ENCODE measurements at places on chromosomes 3 and 15.

DNA sequence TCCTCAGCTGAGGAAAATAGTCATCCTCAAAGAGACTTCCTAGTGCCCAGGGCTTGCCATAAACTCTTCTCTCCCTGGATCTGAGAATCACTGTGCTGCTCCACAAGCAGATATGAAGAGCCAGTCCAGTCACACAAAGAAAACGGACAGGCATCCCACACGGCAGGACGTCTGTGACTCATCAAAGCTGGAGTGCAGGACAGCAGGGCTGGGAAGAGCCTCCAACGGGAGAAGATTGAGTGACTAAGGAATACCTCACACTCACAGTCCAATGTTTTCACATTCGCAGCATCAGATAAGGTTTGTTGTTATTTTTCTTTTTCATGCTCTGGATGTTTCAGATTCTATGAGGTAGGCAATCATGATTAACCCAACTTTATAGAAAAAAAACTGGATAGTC is 57.8 kb downstream of the NEK10 start:
- no peak for DNase-seq

- DNase-seq: no peak
Measured at GRCh38 chr3:155465664-155466063, 172.2 kb upstream of the STRIT1 start.

DNA sequence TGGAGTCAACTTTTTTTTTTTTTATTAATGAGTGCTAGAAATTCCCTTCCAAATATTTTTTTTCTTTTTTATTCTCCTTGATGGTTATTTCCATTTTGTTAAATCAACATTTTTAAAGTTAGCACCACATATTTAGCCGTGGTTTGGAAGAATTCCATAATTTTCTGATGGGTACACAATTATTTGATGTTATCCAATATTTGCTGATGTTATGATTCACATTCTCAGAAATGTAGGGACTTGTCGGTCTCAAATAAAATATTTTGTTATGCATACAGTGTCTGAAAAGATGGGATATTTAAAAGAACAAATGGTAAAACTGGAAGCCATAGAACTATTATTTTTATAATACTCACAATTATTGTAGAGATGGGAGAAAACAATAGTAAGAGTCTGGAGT is 911.5 kb upstream of the GBE1 start:
- DNase-seq: no peak

GRCh38 chr3:123952844-123953520 is 8.0 kb downstream of the CCDC14 start:
- DNase-seq: no peak

DNA sequence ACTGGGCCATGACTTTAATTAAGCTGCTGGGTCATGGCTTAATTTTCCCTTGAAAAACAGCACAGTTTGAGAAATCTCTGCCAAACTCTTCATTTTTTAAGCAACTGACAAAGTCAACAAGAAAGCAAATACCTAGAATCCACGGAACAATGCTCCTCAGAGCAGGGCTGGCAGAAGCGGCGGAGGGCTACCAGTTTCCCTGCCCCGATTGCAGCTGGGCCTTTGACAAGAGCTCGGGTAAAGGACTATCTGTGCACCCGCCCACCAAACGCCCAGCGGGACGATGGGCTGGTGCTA is 1.2 kb downstream of the GOLIM4 start:
- no peak for DNase-seq

GRCh38 chr3:31247850-31248562 is 284.7 kb upstream of the STT3B start:
- no peak for DNase-seq

DNA sequence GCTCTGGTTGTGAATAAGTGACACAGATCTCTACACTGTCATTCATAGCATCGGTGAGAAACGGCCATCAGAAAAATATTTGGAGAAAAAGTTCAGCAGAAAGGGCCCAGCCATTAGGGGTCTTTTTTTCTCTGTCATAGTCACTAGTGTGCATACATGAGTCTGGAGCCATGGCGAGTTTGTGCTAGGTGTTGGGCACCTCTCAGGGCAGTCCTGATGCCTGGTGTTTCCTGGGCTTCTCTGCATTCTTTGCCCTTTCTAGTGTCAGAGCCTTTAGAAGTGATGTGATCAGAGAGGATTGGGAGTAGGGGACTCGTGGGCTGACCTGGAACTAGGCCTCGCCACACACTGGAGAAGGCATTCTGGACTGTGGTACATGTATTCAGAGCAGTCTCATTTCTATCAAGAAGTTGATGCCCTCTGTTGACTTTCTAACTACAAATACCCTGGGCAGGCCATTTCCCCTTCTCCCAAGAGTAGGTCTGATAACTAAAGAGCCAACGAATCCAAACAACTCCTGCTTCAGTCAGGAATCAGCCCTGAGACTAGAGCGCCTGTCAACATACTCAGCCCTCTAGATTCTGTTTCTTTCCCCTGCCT is 1.6 kb downstream of the KY start:
- no peak for DNase-seq

GRCh38 chr3:162710332-162711112 is 1213.9 kb downstream of the OTOL1 start:
- DNase-seq: no peak

- no peak for DNase-seq
Measured at GRCh38 chr3:129598000-129598381, 8.5 kb downstream of the PLXND1 start.

- DNase-seq: peak; percentile 40
Measured at GRCh38 chr15:70264014-70264582, 166.4 kb upstream of the TLE3 start.

- DNase-seq: no peak
Measured at GRCh38 chr15:48671103-48672022, 25.9 kb upstream of the FBN1 start.

DNA sequence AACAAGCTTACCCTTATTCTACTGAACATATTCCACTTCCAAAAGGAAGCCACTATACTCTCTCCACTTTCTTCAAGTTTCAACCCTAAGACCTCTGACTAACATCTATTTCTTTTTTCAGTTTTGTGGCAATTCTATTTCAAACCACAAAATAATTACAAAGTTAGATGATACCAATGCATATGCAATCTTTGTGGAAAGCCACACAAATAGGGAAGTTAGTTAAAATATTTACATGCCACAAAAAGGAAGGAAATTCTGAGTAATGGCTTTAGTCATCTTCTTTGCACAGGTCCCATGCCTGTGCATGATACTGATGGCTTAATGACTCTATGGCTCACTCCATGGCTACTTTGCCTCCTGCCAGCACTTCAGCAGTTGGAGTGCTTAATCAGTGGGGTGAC is 57.0 kb upstream of the MCTP2 start:
- DNase-seq: peak; percentile 50

GRCh38 chr3:108124337-108125152 is 33.7 kb upstream of the CD47 start:
- DNase-seq: peak; percentile 91

DNA sequence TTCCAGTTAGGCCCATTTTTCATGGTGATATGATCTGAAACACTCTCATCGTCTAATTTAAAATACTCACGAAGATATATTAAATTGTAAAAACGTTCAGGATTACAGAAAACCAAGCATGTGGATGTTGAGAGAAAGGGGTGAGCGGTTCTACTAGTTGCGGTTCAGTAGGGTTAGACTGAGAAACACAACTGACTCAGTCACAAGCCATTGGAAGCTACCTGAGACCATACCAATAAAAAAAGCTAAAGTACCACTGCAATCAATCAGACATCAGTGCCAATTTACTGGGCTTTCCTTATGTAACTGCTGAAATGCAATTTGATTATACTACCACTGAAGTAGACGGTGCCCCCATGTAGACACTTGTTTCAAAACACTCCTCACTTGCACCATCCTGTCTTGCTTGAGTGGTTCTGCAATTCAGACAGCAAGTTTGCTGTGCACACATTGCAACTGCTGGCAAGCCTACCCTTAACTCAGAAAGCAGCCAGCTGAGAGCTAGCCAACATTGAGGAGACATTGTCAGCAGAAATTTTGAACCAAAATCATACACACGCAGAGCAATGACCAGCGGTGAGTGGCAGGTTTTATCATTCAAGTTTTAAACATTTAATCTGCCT is 368.7 kb upstream of the ARHGEF26 start:
- no peak for DNase-seq

GRCh38 chr3:29949940-29950616 is 656.3 kb upstream of the TGFBR2 start:
- DNase-seq: no peak

GRCh38 chr15:69780981-69781380 is 316.7 kb downstream of the TLE3 start:
- DNase-seq: no peak

- no peak for DNase-seq
Measured at GRCh38 chr3:116469546-116469945, 24.3 kb upstream of the LSAMP start.

DNA sequence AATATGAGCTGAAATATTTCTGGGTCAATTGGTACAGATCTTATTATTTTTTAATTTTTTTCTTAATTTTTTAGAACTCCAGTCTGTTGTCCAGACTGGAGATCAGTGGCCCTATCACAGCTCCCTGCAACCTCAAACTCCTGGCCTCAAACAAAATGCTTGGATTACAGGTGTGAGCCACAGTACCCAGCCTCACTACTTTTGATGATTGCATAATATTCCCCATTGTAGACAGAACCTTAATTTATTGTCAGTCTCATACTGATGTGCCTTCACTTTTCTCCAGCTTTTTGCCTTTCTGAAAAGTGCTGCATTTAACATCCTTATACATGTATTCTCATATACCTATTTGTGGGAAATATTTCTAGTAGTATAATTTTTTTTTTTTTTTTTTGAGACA is 144.9 kb downstream of the LIPC start:
- no peak for DNase-seq

DNA sequence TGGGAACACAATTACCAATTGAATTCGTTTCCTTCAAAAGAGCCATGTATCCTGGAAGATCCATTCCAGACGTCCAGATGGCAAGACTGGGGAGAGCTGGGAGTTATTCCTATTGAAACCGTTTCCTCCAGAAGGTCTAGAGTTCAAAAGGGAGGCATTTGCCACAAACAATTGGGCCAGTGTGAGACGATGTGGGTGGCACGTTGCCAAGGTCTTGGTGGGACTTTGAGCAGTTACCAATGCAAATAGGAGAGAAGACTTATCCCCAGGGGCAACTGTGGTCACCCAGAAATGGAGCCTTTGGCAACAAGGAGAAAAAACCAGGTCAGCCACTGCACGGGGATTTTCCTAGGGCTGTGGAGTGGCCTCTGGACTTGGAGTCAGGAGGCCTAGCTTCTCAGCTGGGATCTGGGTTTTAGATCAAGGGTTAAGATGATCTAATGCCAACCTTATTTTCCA is 29.6 kb upstream of the TLE3 start:
- DNase-seq: no peak

DNA sequence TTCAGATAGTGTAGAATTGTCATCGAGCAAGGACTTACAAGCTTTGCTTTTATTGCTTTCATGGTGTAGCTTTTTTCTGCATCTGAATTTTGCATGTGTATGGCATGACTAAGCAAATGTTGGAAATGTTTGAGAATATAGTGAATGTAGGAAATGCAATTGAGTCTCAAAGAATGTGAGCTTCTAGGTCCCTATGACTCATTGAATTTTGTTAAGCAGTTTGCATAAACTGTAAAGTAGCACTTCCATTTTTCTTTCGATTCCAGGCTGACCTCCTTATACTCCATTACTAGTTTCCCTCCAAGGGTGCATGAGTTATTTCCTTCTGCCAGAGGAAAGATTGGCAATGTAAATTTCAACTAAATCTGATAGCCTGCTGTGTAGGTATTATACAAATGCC is 619.2 kb downstream of the DIPK2A start:
- DNase-seq: no peak

DNA sequence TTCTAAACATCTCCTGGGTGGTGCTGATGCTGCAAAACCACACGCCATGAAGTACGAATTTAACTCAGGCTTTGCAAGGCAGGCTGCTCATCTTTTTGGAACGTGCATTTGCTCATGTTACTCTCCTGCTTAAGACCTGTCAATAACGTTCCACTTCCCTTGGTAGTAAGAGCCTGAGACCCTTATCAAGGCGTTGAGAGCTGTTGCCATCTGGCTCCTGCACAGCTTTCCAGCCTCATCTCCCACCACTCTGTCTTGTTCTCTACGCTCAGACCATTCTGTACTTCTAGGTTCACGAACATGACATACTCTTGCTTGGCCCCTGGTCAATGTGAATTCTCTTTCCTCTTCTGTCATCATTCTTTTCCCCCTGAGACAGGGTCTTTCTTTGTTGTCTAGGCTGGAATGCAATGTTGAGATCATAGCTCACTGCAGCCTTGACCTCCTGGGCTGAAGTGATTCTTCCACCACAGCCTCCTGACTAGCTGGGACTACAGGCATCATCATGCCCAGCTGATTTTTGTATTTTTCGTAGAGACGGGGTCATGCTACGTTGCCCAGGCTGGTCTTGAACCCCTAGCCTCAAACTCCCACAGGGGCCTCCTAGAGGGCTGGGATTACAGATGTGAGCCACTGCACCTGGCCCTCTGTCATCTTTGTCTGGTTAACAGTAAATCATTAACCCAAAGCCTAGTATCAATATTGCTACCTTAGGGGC is 202.8 kb downstream of the CADPS start:
- DNase-seq: no peak

DNA sequence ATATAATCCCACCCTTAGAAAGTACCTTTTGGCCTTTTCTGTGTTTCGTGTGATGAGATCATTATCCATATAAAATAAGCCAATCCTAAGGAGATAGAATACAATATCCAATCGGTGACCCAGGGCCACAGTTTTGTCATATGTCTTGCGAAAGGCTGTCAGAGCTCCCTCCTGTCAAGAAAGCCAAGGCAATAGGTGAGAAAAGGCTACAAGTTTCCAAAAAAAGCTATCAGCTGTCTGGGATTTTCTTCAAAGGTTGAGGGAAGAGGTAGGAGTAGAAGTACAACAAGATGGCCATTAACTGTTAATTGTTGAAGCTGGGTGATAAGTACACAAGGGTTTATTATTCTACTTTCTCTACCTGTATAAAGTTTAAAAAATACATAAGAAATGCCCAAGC is 4.0 kb downstream of the PSMD6 start:
- no peak for DNase-seq

DNA sequence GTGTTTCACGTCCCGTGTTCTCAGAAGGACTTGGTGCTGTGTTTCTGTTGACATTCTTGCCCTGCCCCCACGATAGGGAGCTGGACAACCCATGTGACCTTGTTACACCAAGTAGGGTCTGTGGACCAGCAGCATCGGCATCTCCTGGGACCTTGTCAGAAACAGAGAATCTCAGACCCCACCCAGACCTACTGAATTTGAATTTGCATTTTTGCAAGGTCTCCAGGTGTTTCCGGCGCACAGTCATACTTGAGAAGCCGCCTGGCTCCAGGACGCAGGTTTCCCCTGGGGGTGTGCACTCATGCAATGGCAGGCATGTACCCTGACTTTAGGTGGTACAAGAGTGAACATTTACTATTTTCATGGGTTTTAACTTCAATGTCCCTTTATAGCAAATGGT is 117.9 kb downstream of the TLE3 start:
- peak; percentile 76 for DNase-seq
